ENCODE measurements at places on chromosomes 6 and 20. TPM values are rescaled to one million over a fixed set of nuclear protein-coding genes. Genes with fewer than 3 reads are reported as not detected.

- DNase-seq: no peak
Measured at GRCh38 chr6:129356129-129356528, 353.8 kb downstream of the ARHGAP18 start.

DNA sequence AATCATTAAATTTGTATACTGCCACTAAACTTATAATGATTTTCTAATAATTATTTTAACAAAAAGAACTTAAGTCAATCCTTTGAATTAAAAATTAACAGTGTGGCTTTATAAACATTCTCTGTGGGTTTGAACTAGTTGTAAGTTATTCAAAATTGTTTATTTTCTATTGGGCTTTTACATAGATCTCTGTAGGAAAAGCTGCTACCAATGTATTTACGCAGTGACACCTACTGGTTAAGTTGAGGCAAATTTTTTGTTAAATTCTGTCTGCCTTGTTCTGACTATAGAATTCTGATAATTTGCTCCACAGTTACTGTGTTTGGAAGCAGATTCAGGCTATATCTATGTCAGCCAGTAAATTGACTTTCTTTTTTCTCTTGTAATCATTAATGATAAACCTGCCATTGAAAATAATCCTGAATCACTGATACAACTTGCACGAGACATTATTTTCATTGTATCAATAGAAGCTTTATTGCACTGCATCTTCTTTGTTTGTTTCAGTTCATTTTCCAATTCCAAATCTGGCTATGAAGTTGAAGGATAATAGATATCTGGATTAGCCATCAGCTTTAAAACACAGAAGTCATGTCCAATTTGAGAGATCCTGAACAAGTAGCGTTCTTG lies 66.0 kb upstream of the UTRN start:
- DNase-seq: peak; percentile 58

CGA gene
- not detected for total RNA-seq

GJA10 gene
- not detected for total RNA-seq
